ENCODE measurements at places on chromosomes 5 and 9.

DNA sequence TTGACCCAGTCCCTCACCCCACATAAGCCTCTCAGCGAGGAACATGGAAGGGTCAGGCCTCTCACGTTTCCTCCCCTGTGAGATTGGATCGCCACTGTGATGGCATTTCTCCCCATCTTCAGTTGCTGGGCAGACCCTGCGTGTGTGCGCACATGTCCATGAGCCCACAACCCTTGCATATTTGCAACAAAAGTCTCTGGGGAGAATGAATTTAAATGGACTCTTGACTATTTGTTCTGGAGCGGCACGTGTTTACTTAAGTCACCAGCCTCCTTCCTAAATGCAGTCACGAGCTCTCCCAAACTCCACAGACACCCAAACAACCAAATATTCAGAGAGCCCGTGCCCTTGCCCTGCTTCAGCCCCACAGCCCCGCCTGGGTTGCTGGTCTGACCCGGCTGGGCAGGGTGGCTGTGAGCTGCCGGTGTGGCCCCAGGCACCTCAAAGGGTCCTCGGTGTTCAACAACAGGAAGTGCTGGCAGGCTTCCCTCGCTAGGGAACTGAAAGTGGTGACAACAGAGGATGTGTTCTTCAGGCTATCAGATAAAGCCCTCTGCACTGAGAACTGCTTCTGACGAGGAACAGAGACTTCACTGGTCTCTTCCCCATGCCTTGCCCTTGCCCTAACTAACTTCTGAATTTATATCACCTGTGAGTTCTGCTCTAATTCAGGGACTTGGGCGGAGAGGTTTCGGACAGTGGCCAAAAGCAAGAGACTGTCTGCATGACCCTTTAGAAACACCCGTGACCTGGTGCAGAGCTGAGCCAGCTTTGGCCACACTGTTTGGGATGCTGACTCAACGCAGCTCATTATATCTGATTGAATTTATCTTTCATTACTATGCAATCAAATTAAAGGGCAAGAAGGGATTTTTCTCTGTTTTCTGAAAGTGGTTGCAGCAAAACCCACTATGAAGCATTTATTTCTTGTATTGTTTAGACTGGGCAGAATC lies 19.2 kb upstream of the CD180 start:
- peak; percentile 34 for DNase-seq

DNA sequence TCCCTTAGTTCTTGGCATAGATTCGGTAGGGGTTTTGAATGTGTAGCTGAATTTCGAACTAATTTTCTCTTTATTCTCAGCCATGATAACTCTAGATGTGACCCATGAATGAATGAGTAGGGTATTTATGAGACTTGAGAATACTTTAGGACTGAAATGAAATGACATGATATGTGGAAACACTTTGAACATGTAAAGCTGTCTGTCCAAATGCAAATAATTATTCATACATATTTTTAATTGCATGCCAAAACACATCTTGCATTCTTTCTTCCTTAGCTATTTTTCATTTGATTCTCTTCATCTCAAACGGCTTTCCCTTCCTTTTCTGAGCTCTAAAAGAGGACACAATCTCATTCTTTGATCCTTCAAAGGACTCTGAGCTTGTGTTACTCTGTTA lies 3.4 kb downstream of the NNT start:
- DNase-seq = no peak

DNA sequence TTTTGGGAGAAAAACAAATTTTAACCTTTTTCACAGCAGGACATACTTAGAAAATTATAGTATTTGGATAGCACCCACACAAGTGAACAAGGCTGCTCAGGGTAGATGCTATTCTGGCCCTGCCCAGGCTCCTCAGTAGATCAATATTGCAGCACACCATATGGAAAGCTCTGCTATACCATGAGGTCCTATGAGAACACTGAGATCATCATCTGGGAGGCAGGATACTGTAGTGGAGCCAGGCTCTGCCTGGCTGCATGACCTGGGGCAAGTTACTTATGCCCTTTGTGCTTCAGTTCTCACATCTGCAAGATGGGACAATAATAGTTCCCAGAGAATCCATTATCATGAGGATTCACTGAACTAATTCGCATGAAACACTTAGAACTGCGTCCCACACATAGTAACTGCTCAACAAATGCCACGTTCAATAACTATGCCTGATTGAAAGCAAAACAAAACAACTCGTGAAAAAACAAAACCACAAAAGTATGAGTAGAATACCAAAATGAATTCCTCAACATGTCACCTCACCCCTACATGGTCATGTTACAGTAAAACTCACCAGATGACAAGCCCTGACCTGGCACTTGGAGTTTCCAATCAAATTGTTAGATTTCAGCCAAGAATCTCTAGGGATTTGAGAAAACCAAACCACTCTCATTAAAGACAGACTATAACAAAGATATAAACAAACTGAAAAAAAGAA lies 31.9 kb downstream of the ARSB start:
- DNase-seq = no peak

- no peak for DNase-seq
Observed at GRCh38 chr9:86672301-86672700, 275.0 kb downstream of the GAS1 start.

- DNase-seq = no peak
Observed at GRCh38 chr5:135154961-135155360, 120.9 kb upstream of the PITX1 start.

GRCh38 chr9:79224672-79225433 lies 346.9 kb upstream of the TLE4 start:
- no peak for DNase-seq

- DNase-seq = peak; percentile 8
Observed at GRCh38 chr5:127029581-127030258, 638 bp downstream of the MARCHF3 start.

DNA sequence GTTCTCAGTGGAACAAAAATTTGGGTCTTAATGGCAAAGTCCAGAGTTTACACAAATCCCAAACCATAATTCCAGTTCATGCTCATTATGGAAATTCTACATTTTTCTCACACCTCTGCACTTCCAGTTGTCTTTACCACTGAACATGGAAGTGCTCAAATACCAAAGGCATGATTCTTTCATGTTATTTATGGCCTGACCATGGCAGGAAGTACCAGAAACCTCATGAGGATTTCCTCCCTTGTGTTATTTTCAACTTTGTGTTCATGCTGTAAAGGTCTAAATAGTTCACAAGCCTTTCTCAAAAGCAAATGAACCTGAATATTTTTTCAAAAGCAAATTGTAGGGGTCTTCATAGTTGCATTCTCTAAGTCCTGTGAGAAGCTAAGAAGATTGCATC lies 82.0 kb upstream of the ITGA1 start:
- no peak for DNase-seq
